ENCODE measurements at places on chromosomes 6 and 20.

GRCh38 chr20:20466341-20466879 is 98.5 kb downstream of the INSM1 start:
- DNase-seq, result no peak

- no peak for DNase-seq
Measured at GRCh38 chr6:126600258-126600916, 260.5 kb downstream of the CENPW start.

DNA sequence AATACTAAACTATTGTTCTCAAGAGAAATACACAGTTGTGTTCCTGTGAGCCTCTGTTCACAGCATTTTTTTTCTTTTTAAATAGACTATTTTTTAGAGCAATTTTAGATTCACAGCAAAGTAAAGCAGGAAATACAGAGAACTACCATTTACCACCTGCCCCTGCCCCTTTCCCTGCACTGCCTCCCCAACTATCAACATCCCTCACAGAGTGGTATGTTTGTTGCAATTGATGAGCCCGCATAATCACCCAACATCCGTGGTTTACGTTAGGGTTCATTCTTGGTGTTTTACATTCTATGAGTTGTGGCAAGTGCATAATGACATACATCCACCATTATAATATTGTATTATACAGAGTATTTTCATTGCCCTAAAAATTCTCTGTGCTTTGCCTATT is 71.6 kb upstream of the TNFAIP3 start:
- DNase-seq, result no peak

DNA sequence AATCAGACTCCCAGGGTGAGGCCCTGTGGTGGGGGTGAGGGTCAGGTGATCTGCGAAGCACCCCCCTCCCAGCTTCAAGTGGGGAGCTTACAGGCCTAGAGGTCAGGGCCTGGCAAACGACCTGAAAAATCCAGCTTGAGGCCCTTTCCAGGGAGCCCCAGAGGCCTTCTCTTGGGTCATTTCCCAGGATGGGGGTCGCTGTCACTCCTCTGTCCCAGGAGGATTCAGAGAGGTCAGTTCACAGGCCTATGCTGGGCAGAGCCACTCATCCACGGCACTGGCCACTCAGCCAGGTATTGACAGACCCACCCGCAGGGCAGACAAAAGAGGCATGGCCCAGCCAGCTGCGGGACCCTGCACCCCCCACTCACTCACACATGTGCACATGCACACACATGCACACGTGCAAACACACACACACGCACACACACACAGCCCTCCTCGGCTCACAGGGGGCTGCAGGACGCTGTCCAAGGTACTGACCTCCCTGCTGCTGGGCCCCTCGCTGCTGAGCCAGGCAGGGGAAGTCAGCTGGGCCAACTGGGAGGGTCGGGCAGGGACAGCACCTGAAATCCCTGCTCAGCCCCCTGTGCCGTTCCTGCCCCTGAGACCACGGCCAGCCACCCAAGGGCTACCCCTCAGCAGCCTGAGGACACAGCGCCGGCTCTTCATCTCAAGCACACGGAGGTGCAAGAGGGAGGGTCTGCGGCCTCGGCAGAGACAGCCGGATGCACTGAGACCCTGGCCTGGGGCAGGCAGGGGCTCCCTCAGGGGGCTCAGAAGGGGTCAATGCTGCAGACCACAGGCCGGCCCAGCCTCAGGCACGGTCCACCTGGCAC is 113.8 kb downstream of the TAF4 start:
- DNase-seq, result no peak

DNA sequence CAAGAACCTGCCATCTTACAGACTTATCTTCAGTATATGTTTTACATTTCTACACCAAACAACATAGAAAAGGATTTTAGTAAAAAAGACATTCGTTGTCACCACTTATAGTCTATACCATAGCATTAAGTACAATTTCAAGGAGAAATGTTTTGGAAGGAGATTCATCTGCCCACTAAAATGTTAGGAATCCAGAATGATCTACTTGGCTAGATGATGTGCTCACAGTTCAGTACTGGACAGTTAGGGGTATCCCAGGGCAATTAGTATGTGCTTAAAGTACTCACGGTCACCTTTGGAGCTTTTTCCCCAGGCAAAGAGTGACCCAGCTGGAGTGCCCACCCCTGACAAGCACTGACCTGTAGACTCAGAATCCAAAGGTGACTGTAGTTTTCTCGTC is 222.9 kb downstream of the SLC24A3 start:
- no peak for DNase-seq

DNA sequence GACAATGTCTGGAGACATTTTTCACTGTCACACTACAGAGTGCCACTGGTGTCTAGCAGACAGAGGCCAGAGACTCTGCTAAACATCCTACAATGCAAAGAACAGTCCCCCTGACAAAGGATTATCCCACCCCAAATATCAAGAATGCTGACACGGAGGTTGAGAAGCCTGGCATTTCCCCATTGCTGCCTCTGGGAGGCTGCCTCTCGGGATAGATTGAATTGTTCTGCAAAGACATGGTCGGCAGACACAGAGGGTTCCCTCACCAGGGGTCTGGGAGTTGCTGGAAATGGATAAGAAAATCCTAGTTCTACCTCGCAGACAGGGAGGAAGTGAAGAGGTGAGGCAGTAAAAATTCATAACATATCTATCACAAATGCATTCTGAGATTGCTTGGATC is 166.4 kb upstream of the AGPAT4 start:
- DNase-seq, result no peak

DNA sequence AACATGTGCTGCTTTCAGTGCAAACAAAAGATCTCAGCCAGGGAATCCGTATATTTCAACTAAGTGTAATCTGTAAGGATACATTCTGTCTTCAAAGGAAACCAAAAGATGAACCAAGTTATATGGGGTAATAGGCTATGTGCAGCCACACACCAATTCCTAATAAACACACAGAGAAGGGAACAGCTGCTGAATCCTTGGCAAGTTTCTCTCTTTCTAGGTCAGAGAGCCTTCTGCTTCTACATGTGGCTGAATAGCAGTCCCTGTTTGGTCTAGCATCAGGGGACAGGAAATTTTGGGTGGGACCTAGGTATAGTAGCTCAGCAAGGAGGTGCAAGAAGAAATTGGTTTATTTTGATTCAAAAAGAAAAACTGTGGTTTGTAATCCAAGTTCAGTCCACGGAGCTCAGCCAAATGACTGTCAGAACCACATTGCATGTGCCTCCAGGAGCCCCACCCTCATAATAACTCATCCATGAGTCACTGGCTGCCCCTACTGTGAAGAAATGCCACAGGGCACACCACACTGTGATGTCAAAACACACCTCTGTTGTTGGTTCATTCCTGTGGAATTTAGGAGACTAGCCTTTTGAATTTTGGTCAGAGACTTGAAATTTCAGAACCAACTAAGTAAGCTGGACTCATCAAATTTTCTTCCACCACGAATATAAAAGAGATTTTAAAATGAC is 21.1 kb downstream of the SPTLC3 start:
- no peak for DNase-seq

- DNase-seq, result no peak
Measured at GRCh38 chr6:23176883-23177282, 607.5 kb downstream of the HDGFL1 start.

DNA sequence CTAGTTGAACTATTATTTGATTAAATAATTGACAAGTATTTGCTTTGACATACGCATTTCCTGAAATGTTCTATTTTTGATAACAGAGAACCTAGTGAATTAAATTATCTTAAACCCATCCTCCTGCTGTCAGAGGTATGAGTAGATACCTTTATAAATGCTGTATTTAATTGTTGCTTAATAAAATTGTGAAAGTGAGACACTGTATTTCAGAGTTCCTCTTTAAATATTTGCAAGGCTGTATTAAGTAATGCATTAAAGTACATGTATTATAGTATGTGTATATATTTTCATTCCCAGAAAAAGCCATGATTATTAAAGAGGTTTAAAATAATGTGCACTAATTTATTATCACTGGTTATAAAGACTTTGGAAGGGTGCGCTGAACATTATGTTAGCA is 483.8 kb downstream of the TFAP2B start:
- no peak for DNase-seq

- DNase-seq, result no peak
Measured at GRCh38 chr6:159062976-159063375, 18.2 kb upstream of the TAGAP start.

DNA sequence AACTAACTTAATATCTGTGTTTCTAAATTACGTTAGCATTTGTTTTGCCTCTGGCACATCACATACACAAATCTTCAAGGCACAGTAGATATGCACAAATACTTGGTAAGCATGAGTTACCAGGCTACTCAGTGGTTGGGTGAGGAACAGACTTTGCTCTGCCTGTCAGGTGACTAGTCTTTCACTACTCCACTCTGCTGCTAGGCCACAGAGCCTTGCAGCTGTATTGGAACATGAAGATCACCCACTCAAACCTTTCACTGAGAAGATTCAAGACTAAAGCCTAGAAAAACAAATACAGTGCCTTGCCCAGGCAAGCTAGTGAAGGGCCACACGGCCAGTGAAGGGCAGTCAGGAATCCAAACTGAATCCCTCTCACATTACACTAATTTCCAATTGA is 47.0 kb downstream of the DTNBP1 start:
- DNase-seq, result no peak

DNA sequence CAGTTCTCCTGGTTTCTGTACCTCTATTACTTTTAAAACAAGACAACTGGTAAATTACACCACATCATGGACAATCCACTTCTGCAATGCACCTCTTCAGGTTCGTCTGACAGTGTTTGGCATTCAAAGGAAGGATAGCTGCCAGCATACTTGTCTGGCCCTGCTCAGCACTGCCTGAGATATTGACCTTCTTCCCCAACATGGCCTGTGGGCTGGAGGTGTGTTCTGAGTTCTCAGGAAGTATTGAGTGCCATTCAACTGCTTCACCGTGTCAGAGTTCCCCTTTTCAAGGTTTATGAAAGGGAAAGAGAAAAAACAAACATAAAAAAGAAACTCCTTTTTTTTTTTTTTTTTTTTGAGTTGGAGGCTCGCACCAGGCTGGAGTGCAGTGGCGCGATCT is 267.9 kb upstream of the SASH1 start:
- no peak for DNase-seq

DNA sequence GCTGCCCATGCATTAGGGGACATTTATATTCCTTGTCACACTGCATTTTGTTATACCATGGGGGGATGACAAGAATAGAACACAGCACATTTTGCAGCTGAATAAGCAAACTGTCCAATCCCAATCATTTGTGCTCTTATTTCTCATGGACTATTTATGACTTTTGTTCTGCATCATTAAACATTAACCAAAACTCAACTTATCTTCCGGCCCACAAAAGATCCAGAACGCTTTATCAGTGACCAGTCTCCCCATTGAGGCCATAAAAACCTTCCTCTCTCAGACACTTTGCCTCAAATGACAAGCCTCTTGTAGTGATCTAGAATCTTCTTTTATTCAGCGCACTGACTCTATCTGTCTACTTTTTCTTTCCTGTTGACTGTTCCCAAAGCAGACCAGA is 28.4 kb upstream of the FOXQ1 start:
- no peak for DNase-seq

DNA sequence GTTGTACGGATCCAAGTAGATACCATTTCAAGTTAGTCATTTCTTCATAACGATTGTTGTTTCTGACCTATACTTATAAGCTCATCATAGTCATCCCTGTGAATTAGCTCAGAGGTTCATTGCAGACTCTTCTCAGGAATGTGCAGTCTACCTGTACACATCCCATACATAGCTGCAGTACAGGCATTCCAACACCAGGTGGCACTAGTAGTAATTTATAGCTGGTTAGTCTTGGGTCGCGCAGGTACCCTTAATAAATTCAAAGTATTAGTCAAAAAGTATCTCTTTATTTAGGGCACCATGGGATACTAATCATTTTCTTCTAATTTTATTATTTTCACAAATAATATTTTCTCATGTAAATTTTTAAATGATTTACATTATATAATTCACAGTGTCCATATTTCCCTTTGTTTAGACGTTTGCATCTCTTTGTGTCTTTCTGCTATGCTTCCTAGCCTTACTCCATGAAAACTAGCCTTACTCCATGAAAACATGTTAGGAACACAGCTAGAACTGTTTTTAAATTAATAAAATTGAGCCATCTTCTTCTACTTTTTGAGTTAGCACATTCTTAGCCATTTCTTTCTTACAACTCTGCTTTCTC is 128.6 kb upstream of the FAM83B start:
- peak; percentile 21 for DNase-seq

- DNase-seq, result no peak
Measured at GRCh38 chr6:81565071-81565470, 187.4 kb downstream of the TENT5A start.

DNA sequence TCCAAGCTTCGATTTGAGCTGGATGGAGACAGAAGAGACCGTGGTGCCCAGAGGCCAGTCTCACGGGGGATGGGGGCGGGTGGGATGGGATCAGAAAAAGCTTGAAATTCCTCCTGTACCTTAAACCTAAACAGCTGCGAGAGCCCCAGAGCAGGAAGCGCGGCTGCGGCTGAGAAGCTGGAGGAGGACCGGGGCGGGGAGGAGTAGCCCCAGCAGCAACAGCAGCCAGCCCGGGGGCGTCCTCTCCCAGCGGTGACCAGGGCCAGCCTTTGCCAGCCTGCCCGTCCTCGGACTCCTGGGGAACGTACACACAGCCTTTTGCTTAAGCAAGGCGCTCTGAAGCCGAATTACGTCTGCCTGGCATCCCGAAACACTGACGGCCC is 17.4 kb upstream of the PRDM13 start:
- DNase-seq, result no peak

DNA sequence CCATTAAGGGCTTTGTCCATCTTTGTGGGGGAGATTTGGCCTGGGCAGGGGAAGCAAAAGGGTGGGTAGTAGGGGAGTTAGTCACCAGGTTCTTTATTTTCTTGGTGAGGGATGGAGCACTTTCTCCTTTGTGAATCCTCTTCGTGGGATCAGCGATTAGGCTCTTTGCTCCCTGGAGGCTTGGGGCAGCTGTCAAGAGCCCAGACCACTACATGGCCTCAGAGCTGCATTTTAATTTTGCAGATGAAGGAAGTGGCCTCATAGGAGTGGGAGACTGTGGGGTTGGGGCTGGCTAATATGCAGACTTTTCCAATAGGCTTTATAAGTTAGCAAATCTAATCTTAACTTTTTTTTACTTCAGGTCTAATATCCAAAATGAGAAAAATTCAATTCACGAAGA is 168.1 kb upstream of the DEFB112 start:
- no peak for DNase-seq

DNA sequence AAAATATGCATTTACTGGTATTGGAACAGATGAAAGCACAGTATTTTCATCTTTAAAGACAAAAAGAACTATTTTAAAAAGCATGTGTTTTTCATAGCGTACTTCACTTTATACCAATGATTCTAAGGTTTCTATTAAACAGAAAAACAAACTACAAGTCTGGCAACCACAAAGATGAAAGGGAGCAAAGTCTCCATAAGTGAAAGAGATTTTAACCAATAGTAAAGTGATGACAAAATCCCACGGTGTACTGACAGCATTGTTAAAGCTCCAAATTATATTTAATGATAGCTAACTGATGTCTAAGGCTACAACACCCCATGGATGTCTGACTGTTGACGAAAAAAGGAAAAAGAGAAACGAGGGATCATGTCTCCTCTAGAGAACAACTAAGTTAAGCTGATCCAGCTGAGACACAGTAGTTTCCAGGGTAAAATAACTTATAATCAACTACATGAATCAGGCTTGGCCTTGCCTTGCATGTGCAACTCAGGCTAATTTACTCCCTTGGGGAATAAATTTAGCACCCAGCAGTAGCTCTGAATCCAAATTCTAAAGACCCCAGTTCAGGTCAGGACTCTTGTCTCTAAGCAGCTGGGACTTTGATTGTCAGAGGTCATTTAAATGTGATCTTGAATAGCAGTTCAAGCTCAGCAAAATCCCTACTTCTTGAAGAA is 56.0 kb upstream of the TAB2 start:
- DNase-seq, result no peak
